CD4-positive, alpha-beta T cell treated with Interferon gamma for 1 hour (primary cell): ENCODE measurements at places on chromosomes 3 and 15.

DNA sequence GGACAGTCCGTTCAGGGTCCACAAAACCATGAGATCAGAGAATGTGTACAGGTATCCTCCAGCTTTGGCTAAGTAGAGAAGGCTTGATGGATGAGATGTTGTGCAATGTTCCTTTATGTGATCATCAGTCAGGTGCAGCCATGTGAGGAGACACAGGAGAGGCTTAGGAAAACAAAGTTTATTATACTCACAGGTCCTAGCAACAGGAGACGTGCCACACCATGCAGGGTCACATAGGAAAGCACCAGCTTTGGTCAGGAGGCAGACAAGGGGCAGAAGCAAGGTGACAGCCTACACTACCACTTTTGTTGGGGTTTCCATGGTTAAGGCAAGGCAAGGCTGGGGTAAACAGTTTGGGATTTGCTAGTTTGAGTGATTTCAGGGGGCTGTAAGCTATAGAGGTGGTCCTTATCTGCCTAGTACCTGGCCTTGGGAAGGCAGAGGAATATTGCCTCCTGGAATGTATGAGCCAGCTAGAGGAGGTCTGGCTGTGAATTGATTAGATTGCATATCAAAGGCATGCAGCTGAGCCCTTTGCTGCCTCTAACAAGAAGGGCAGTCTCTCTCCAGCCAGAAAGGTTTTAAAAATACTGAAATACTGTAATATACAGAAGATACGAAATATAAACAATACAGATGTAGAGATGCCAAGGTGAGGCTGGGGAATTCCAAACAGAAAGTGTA, 248.6 kb downstream of the RYR3 start:
- no peak for DNase-seq

GRCh38 chr3:189338366-189338765, 166.6 kb downstream of the TPRG1 start:
- no peak for DNase-seq

GRCh38 chr15:73602446-73602843, 30.7 kb downstream of the NPTN start:
- no peak for DNase-seq

DNA sequence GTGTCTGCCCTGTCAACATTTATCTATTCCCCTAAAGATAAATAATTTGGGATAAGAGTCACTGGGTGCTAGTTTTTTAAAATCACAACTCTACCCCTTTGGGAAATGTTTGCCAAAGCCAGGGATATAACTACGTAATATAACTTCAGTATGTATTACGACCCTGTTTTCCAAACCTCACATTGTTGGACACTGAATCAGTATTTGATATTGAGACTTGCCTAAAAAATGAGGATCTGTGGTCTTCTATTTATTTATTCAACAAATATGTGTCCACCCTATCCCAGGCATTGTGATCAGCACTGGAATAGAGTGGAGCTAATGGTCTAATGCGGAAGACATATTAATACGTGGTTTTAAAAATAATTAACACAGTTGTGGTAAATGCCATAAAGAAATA, 4.5 kb upstream of the MGA start:
- DNase-seq = no peak

DNA sequence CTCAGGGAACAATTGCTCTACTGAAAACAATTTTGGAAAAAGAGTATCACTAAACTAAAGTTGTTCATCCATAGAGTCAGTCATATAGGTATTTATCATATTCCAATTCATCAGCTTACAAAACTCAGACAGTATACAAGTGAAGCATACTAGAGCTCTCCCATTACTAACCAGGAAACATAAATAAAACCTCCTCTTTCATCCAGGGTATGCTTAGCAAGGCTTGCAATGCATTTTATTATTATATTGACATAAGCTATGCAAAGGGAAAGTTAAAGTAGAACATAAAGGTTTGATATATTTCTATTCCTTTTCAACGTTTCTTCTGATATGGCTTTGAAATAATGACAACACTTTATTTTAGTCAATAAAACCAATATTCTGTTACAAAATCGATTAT, 106.7 kb downstream of the GOLIM4 start:
- DNase-seq = no peak

DNA sequence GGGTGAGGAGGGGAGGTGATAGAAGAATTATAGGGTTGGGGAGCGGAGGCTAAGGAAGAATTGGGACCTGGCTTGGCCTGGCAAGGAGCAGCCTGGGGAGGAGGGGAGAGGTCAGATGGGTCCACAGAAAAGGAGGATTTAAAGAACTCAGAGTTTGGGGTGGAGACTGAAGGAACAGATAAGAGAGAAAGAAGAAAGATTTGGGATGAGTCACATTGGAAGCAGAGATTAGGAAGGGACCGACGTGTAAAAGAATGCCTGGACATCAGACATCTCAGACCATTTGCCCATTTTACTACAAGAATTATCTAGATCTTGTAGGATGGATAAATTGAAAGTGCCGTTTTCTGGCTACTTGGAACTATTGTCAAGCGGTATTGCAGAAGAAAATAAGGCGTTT, 10.4 kb downstream of the TCAIM start:
- no peak for DNase-seq

- DNase-seq = no peak
Observed at GRCh38 chr15:99590913-99591646, 25.3 kb downstream of the MEF2A start.

GRCh38 chr3:31960793-31961431, 20.1 kb downstream of the OSBPL10 start:
- no peak for DNase-seq

GRCh38 chr15:93180656-93181055, 91.6 kb upstream of the RGMA start:
- DNase-seq = no peak

- no peak for DNase-seq
Observed at GRCh38 chr15:77097248-77097721, 26.4 kb upstream of the TSPAN3 start.

GRCh38 chr3:112136046-112136445, 3.0 kb upstream of the GCSAM start:
- no peak for DNase-seq

DNA sequence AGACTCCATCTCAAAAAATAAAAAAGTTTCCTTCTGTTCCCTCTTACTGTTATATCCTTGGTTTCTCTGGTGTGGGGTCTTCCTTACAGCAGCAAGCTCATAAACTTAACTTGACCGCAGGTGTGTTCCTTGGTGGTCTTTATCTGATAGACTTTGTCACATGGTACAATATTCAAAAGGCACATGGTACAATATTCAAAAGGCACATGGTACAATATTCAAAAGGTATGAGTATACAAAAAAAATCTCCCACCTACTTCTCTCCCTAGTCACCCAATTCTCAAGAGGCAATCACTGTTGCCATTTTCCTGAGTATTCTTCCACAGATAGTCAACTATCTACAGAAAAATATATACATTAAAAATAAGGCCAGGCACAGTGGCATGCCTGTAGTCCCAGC, 4.5 kb downstream of the PGBD4 start:
- DNase-seq = no peak

DNA sequence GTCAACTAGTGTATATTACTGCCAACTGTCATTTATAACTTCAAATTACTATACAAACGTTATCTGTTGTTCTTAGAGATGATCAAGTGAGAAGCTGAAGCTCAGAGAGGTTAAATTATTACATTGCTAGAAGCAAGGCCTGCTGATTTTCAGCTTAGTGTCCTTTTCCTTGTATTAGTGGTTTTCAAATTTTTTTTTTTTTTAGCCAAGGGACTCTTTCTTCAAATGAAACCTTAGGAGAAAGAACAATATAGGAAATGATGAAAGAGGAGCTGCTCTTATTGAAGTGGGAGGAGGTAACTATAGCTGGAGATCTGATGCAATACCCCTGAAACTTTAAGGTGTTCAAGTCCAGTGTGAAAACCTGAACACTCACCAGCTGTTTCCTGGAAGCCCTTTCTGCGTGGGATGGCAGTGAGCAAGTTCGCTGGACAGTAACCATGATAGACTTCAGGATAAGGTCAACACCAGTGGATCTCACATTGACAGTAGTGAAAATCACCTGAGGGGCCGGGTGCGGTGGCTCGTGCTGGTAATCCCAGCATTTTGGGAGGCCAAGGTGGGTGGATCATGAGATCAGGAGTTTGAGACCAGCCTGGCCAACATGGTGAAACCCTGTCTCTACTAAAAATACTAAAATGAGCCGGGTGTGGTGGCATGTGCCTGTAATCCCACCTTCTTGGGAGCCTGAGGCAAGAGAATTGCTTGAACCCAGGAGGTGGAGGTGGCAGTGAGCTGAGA, 376.2 kb downstream of the EDEM1 start:
- no peak for DNase-seq

- DNase-seq = no peak
Observed at GRCh38 chr15:80703965-80704364, 8.9 kb downstream of the ABHD17C start.

DNA sequence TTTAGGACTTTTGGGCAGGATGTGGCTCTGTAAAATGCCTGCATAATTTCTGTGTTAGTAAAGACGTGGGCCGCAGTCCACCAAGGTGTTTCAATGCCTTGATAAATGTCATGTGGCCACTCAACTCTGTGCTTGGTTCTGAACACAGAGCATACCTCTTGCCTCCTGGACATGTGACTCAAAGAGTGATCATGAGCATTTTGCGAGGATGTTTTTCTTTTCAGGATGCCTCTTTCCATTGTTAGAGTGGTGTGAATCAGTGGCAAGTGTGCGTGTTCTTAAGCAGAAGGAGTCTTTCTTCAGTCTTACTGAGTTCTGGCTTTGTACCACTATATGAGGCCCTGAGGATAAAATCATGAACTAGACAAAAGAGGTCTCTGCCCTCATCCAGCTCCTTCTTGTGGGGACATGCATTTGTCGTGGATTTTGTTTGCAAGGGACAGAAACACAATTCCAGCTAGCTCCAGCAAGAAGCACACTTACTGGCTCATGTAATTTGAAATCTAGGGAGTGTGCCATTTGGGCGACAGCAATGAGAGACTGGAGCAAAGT, 363.4 kb downstream of the LRTM1 start:
- no peak for DNase-seq

GRCh38 chr3:187167777-187168176, 28.5 kb upstream of the RPL39L start:
- DNase-seq = no peak

GRCh38 chr3:55726501-55726775, 239.3 kb upstream of the WNT5A start:
- no peak for DNase-seq

GRCh38 chr15:57272771-57273357, 103.4 kb upstream of the CGNL1 start:
- no peak for DNase-seq

DNA sequence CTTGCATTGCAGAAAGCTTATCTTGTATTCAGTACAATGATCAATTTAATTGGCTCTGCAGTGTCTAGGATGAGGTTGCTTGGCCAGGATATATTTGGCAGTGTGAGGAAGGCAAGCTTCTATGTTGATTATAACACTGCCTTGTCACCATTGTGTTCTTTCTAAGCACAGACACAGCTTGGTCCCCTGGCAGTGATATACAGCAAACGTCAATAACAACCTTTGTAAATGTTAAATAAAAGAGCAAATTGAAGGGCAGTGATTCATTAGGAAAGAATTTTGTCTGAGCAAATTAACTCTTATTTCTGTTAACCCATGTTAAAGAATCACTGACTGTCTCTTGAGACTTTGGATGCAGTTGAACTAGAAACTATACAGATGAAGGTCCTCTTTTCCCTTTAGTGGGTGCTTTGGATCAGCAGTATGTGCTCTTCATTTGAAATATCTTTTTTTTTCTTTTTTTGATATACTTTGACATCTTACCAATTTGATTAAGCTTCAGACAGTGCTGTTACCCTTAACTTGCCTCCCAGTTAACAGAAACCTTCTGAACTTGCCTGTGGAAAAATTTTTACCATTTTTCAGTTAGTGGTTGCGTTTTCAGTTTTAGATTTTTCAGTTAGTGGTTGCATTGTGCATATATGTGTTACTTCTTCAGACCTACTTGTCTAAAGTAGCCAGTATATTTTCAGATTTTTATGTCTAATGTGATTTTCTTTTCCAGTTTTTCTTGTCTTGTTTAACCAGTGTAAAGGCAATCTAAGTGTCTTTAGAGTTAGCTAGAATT, 199.8 kb downstream of the TCF12 start:
- no peak for DNase-seq

GRCh38 chr3:169636928-169637327, 26.6 kb downstream of the MECOM start:
- no peak for DNase-seq

DNA sequence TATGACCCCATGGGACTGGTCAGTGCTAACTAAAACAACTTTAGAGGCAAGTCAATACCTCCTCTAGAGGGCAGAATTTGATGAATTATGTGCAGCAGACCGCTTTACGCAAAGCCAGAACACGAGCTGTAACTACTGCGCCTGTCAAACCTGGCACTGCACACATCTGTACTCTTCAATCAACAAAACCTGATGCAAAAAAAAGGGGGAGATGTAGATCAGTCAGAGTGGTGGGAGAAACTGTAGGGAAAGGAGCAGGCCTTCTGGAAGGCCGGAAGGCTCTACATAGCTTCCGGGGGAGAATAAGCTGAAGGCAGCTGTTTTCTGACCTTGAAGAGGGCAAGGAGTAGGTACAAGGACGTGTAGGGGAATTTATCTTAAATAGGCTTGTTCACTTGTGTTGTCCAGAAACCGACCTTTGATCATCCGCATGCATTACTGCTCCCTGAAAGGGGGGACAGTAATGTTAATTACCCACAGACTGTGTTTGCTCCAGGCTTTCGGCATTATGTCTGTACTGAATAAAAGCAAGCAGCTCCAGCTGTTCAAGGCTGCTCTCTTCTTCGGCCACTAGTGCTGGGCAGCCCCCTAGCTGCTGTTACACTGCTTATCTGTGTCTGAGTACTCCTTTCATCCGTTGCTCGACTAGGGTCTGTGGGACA, 41.0 kb downstream of the GPR160 start:
- DNase-seq = no peak

DNA sequence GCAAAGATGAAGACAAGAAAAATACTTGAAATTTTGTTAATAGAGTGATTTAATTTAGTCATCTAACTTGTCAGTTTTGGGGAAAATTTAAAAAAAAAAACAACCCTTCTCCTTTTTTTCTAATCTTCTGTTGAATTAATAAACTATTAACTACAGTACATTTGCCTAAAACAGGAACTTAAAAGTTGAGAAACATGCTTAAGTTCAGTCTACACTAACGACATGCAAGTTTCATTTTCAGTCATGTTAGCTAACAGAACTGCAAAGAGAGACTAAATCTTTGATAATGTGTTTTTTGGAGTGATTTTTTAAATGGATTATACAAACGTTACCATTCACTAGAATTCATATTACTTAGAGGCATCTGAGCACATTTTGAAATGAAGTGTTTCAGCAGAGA, 71.9 kb upstream of the MBNL1 start:
- no peak for DNase-seq

DNA sequence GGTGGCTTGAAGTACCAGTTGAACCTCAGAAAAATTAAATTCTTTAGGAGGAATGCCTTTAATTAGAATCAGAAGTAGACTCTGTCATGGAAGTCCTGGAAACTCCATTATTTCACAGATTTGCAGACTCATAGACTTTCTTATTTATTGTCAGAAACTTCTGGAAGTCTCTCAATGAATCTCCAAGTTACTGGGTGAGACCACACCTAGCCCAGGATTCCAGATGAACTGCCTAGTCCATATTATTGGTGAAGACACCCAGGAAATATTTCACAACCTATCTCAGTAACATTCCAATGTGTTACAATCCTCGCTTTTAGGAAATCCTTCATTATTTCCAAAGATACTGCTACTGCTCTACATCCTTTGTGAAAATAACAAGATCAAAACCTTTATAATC, 6.5 kb upstream of the THBS1 start:
- no peak for DNase-seq

GRCh38 chr3:167808910-167809309, 73.4 kb downstream of the SERPINI1 start:
- no peak for DNase-seq

- DNase-seq = no peak
Observed at GRCh38 chr3:128505771-128506170, 12.8 kb upstream of the GATA2 start.

GRCh38 chr15:49134683-49135341, 20.6 kb downstream of the COPS2 start:
- no peak for DNase-seq
